Astrocyte of the hippocampus (primary cell): ENCODE measurements at places on chromosomes 3 and 15.

DNA sequence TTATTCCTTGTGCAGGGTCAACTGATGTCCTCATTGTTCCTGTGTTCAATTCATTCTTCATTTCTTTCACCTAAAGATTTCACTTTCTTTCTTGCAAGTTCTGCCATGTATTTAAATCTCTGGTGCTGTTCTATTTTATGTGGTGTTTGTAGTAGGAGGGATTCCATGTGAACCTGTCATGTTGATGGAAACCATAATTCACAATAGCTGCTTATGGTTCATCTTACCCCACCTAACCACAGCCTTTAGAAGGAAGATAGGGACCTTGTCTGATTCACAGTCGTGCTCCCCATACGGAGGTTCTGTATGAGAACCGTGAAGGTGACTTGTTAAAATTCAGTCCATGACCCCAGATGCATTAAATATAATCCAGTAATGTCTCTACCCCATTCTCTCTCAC, 21.9 kb downstream of the SLCO2A1 start:
- no peak for DNase-seq

GRCh38 chr3:48950051-48950450, 31.4 kb downstream of the ARIH2 start:
- no peak for DNase-seq

GRCh38 chr3:54349691-54350090, 227.3 kb downstream of the CACNA2D3 start:
- DNase-seq: no peak

DNA sequence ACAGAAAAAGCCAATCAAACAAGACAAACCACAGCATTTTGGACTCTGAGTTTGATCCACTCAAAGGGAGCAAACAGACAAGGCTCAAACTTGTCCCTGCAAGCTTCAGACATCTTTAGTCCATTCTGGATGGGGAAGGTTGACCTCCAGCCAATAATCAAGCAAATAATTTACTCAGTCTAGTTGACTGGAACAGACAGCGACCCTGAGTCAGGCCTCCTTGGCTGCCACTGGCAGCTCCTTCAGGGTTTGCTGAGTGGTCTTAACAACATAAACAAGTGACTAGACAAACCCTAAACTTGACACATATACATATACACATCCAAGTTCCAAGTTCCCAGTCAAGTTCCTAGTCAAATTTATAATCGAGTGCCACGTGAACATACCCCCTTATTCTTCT, 313.9 kb downstream of the POLQ start:
- DNase-seq: peak; percentile 1

GRCh38 chr15:99123713-99124451, 19.0 kb downstream of the SYNM start:
- peak; percentile 99 for DNase-seq

- DNase-seq: peak; percentile 41
Measured at GRCh38 chr3:179324270-179324754, 1.5 kb downstream of the ZNF639 start.

- no peak for DNase-seq
Measured at GRCh38 chr3:111076732-111077131, 5.1 kb downstream of the NECTIN3 start.
